ENCODE measurements at places on chromosomes 11 and 22.

- peak; percentile 9 for DNase-seq
Observed at GRCh38 chr22:22943521-22944267, 56.1 kb downstream of the IGLL5 start.

DNA sequence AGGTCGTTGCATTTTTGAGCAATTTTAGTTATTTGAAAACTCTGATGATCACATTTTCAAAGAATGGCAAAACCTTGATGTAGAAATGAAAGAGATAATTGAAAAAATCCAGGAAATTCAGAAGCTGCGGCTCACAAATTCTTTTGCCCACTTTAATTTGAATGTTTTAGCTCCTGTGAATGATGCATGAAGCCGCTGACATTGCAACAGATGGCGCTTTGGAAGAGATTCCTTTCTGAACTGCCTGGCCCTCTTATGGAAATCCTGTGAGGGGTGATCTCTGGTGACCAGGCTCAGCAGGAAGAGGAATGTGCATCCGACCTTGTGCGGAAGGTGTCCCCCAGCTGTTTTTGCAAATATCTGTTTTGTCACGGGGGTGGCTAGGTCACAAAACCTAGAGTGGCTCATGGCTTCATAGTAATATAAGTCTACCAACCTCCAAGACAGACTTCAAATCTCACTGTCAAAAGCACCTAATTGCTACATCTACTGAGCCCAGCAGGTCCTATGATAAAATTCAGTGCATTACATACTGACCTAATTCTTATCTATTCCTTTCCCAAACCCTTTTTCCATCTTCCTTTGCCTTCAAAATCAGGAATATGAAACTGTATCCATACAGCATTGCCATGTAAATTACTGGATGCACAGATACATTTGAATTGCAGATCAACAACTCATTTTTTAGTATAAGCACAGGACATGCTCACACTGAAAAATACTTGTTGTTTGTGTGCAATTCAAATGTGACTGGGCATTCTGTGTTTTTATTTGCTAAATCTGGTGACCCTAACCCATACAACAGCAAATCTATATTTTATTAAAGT is 412.7 kb downstream of the ETS1 start:
- DNase-seq, result no peak

- no peak for DNase-seq
Observed at GRCh38 chr11:134176284-134176683, 47.5 kb downstream of the NCAPD3 start.

DNA sequence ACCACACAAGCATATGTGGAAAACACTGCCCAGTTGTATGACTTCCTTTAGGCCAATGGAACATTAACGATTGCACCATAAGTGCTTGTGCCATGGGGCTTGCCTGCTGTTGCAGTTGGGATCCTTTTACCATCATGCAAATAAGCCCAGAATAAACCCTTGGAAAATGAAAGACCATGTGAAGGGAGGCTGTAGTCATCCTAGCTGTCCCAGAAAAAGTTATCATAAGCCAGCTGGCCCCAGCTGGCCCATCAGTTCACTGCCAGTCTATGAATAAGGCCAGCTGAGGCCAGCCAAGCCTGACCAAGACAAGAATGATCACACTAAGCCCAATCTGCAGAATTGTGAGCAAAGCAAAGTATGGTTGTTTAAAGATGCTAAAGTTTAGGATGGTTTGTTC is 253.9 kb upstream of the ARHGAP20 start:
- no peak for DNase-seq

GRCh38 chr11:123509737-123510578 is 79.9 kb downstream of the GRAMD1B start:
- no peak for DNase-seq

GRCh38 chr11:96074551-96075310 is 150.8 kb upstream of the MTMR2 start:
- DNase-seq, result no peak

DNA sequence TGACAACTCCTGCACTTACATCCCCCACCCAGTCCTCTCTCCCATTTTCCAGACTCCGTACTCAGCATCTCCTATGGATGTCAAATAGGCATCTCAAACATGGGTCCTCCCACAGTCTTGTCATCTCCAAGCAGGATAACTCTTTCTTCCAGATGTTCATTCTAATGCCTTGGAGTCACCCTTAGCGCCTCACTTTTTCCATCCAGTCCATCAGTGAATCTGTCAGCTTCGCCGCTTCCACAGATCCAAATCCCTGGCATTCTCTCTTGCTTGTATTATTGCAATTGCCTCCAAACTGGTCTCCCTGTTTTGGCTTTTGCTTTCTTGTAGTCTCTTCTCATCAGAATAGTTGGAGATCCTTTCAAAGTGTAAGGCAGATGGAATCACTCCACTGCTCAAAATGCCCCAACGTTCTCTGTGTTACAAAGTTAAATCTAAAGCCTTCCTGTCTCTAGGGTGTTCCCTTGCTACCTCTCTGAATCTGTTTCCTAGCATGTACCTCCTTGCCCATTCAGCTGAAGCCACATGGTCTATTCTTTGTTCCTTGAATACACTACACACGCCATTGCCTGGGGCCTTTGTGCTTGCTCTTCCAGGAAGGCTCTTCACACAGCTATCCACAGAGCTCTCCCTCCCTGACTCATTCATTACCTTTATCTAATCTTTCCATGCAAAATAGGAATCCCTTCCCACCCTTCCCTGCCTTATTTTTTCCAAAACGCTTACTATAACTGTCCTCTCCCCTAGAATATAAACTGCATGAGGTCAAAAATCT is 64.8 kb downstream of the UBASH3B start:
- no peak for DNase-seq

DNA sequence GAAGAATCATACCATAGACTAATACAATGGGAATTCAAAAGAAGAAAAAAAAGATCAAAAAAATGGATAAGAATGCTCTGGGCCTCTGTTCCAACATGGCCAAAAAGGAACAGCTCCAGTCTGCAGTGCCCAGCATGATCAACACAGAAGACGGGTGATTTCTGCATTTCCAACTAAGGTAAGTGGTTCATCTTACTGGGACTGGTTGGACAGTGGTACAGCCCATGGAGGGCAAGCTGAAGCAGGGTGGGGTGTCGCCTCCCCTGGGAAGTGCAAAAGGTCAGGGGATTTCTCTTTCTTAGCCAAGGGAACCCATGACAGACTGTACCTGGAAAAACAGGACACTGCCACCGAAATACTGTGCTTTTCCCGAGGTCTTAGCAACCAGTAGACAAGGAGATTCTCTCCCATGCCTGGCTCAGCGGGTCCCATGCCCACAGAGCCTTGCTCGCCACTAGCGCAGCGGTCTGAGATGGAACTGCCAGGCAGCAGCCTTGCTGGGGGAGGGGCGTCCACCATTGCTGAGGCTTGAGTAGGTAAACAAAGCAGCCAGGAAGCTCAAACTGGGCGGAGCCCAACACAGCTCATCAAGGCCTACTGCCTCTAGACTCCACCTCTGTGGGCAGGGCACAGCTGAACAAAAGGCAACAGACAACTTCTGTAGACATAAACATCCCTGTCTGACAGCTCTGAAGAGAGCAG is 428.4 kb downstream of the MN1 start:
- no peak for DNase-seq

DNA sequence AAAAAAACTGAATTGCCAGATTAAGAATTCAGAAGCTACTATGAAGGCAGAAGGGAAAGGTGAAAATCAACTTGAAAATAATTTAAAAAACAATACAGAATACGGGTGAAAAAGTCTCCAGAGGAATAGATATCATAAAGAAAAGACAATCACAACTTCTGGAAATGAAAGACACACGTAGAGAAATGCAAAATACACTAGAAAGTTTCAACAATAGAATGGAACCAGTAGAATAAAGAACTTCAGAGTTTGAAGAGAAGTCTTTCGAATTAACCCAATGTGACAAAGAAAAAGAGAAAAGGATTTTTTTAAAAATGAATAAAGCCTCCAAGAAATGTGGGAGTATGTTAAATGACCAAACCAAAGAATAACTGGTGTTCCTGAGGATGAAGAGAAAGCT is 263.8 kb upstream of the FAT3 start:
- no peak for DNase-seq

DNA sequence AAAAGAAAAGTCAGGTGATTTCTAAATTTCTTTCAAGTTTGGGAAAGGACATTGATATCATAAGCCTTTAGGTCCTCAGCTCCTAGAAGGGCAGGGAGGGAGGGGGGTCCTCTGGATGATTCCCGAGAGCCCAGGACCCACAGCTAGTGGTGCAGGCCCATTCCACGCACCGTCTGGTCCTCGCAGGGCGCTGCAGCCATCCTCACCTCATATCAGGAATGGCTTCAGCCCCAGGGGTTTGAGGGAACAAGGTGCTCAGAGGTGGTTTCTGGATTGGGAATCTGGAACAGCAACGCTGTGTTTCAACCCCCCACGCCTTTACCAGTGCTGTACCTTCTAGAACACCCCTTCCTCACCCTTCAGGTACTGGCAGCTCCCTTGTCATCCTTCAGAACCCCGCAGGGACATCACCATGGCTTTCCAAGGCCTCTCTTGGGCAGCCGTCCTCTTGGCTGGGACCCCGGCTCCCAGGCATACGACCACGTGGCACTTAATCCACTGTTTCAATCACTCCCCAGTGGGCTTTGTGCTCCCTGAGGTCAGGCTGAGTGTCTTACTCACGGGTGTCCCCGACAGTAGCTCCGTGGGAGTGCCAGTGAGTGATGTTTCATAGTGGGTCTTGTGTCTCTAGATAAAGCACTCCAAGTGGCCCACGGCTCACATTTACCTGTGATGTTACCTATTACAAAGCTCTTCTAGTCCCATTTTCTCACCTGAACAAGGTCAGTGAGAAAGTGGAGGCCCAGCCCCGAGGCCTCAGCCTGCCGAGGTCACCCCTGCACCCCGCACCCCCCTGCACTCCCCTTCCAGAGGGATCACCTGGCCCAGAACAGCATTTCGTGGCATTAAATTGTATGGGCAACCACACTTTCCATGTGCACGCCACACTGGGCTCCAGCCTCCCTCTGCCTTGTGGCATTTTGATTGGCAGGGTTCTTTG is 93.9 kb downstream of the MORC2 start:
- no peak for DNase-seq

GRCh38 chr11:65317025-65317786 is 2.5 kb downstream of the CDC42EP2 start:
- DNase-seq, result no peak

DNA sequence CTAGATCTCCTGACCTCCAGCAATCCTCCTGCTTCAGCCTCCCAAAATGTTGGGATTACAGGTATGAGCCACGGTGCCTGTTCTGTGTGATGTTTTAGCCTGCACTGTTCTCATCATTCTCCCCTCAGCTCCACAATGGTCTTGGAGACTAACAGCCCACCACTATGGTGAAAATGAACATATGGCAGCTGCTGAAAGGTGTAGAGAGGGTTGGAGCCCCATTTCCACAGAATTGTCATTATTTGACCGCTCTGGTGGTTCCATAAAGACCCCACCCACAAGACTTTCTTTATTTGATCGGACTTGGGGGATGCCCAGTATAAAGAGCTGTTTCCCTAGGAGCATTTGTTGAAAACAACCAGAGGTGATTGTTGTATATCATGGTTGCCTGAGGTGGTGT is 67.9 kb upstream of the SEPTIN5 start:
- no peak for DNase-seq

GRCh38 chr11:61367406-61367805 is 5.2 kb downstream of the TMEM138 start:
- DNase-seq, result no peak

GRCh38 chr22:21741790-21742189 is 6.2 kb upstream of the YPEL1 start:
- DNase-seq, result no peak

DNA sequence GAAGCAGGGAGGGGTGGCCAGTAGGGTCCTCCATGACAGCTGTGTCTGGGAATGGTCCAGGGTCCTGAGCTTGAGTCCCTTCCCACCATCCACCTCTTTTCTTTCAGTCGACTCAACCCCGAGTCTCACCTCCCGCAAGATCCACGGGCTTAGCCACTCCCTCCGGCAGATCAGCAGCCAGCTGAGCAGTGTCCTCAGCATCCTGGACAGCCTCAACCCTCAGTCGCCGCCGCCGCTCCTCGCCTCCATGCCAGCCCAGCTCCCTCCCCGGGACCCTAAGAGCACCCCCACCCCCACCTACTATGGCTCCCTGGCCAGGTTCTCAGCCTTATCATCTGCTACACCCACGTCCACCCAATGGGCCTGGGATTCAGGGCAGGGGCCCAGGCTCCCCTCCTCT is 81.9 kb downstream of the CEP164 start:
- DNase-seq, result no peak

- no peak for DNase-seq
Observed at GRCh38 chr11:69878927-69879728, 59.9 kb upstream of the FGF3 start.

DNA sequence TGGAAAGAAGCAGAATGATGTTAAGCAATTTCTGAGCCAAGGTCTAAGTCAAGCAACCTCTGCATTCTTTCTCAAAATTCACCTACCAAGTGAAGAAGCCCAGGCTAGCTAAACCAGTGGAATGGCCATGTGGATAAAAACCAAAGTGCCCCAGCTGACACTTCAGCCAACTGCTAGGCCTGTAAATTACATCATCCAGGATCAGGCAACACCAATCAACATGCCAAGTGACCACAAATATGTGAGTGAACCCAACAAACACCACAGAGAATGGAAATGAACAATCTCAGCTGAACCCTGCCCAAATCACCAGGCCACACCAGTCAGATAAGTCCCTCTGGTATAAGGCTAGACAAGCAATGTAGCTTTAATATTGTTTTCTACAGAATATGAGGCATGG is 25.1 kb upstream of the FJX1 start:
- no peak for DNase-seq

GRCh38 chr11:47587039-47587716 is 700 bp downstream of the FAM180B start:
- no peak for DNase-seq

GRCh38 chr11:67605231-67606011 is 1.3 kb upstream of the NDUFV1 start:
- DNase-seq, result no peak

- no peak for DNase-seq
Observed at GRCh38 chr11:75845324-75845723, 30.3 kb downstream of the UVRAG start.

GRCh38 chr11:94186342-94187203 is 57.9 kb downstream of the PANX1 start:
- DNase-seq, result no peak

GRCh38 chr11:63023222-63023814 is 7.7 kb upstream of the SLC22A8 start:
- DNase-seq, result no peak

DNA sequence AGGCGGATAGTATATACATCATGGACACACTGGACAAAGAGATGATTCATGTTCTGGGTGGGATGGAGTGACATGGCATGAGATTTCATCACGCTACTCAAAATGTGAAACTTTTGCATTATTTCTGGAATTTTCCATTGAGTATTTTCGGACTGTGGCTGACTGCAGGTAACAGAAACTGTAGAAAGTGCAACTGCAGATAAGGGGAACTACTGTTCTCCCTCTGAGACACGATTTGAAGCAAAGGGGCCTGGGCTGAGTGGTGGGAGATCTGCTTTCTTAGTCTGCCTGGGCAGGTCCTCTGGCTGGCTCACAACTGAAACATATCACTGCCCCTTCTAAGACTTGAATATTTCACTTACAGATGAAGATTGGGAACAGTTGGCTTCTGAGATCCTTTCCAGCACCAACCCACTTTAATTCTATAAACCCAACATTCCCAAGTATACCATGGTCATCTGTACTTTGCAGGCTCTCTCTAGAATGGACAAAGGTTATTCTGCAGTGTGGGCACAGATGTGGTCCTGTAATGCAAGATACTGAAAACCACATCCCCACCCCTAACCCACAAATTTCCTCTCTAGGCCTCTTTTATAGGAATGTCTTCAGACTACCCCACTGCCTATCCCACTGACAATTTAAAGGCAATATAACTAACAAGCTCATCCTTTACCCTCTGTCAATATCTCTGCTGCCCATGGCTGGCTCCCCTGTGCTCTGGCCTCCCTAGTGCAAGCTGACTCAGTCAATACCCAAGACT is 121.1 kb downstream of the KCNC1 start:
- DNase-seq, result no peak
